MM.1S (cell line): ENCODE measurements at places on chromosomes 11 and 22.

GRCh38 chr11:12013781-12014180 lies 5.4 kb upstream of the DKK3 start:
- no peak for DNase-seq

- no peak for DNase-seq
Observed at GRCh38 chr11:73243093-73243485, 25.0 kb downstream of the P2RY2 start.

DNA sequence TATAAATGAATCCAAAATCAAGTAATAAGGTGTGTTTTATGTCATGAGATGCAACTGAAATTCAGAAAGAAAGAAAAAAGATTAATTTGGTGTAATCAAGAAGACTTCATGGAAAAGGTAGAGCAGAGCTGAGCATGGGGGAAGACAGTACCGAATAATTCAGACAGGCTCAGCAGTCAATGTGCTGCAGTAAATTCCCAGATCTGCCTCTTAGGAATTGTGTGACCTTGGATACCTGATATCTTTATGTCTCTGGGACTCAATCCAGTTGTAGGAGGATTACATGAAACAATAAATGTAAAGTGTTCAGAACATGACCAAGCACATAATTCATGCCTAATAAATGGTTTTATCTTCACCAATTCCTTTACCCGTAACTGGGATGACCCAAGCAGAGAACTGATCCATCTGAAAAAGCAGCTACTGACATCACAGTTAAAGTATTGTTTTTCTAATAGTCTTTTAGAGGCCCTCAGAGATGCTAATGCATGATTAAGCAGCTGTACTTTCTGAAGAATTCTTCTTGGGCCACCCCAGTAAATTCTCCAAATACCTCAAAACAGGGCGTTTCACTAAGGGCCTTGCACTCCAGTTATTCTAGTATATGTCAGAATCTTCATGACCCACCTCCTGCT lies 7.8 kb downstream of the MS4A12 start:
- no peak for DNase-seq

GRCh38 chr11:11243590-11244469 lies 109.2 kb downstream of the CSNK2A3 start:
- DNase-seq, result no peak

DNA sequence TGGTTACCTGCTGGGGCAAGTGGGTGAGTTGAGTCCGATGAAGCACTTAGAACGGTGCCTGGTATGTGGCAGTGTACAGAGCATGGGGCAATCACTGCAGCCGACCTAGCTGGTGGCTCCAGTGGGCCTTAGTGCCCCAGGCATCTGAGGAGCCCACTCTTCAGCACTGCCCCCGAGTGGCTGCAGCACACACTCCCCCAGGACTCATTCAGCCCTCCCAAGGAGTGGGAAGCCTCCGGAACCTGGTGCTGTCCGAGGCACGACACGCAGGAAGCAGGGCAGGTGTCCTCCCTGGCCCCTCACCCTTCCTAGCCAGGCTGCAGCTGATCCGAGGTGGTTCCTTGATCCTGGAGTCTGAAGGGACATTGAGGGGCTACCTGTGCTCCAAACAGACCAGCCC lies 42.4 kb upstream of the PRODH start:
- no peak for DNase-seq

- no peak for DNase-seq
Observed at GRCh38 chr11:96246718-96247552, 96.1 kb downstream of the MAML2 start.

DNA sequence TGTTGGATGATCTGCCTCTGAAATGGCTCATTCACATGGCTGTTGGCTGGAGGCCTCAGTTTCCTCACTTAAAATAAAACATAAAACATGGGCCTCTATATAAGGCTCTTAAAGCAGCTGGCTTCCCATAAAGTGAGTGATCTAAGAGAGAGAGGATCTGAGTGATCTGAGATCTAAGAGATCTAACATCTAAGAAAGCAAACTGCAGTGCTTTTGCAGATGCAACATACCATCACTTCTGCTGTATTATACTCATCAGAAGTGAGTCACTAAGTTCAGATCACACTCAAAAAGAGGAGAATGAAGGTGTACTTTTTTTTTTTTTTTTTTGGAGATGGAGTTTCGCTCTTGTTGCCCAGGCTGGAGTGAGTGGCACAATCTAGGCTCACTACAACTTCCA lies 18.1 kb upstream of the HSPA8 start:
- DNase-seq, result no peak

- DNase-seq, result no peak
Observed at GRCh38 chr22:45318558-45319323, 9.0 kb downstream of the FAM118A start.

DNA sequence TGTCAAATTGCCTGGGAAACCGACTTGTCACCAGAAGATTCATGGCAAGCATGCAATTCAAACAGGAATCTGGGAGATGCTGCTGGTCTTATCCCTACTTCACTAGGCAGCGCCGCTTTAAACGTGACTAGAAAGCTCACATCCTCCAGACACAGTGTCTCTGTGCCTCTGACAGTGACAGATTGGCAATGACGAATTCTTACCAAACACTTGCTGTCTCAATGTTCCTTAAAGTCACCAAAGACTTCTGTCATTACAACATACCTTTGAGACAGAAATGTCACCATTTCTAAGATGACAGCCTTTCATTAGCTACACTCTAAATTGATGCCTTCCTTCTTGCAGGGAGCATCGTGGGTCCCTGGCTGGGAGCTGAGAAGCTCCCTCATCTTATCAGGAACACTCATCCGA lies 197.8 kb downstream of the CWF19L2 start:
- DNase-seq, result no peak

- peak; percentile 82 for DNase-seq
Observed at GRCh38 chr11:8963569-8964323, 496 bp downstream of the TMEM9B start.
